Right lobe of liver (tissue), 6 donors: ENCODE measurements at places on chromosomes 5 and 9.

DNA sequence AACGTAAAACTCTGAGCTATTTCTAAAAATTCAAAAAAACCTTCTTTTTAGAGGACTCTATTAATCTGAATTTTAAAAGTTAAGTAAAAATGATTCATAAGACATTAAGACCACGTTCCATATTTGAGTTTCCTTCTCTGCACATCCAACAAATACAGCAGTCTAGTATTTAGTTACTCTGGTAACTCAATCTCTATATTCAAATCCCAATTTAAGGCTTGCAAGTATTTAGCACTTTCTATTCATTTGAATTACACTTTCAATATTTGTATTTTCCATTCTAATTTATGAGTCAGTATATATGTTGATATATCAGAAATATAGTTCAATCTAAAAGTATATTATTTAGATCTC, 17.7 kb downstream of the RFX3 start:
- no peak for DNase-seq

DNA sequence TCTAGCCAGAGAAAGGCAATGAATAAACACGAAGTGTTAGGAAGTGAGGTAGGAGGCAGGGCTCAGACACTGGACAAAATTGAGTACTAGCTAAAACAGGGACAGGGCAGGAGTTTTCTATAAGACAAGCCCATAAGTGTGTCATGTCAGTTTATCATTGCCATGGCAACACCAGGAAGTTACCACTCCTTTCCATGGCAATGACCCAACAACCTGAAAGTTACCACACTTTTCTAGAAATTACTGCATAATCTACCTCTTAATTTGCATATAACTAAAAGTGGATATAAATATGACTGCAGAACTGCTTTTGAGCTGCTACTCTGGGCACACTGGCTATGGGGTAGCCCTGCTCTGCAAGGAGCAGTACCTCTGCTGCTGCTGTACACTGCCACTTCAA, 442.5 kb upstream of the COX7C start:
- no peak for DNase-seq

GRCh38 chr5:91850031-91850430, 466.9 kb upstream of the ARRDC3 start:
- no peak for DNase-seq

DNA sequence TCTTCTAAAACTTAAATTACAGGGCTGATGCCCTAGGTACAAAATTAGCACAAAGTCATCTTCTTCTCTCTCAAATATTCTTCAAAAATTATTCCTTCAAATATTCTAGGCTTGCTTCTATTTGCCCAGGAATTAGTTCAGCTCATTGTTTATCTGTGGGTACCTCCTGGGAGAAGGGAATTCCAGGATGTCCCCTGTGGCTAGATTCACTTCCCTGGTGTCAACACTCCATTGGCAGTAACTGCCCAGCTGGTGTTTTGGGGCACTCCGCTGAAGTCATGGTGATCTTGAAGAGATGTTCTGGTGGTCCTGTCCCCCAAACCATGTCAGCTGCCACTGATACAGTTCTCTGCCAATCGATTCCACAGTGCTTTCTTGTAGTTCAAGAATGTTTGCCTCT, 26.2 kb upstream of the TGFBR1 start:
- DNase-seq = no peak

- no peak for DNase-seq
Measured at GRCh38 chr5:147411359-147412319, 98.2 kb downstream of the DPYSL3 start.

GRCh38 chr9:123866497-123866896, 63.4 kb downstream of the DENND1A start:
- no peak for DNase-seq

DNA sequence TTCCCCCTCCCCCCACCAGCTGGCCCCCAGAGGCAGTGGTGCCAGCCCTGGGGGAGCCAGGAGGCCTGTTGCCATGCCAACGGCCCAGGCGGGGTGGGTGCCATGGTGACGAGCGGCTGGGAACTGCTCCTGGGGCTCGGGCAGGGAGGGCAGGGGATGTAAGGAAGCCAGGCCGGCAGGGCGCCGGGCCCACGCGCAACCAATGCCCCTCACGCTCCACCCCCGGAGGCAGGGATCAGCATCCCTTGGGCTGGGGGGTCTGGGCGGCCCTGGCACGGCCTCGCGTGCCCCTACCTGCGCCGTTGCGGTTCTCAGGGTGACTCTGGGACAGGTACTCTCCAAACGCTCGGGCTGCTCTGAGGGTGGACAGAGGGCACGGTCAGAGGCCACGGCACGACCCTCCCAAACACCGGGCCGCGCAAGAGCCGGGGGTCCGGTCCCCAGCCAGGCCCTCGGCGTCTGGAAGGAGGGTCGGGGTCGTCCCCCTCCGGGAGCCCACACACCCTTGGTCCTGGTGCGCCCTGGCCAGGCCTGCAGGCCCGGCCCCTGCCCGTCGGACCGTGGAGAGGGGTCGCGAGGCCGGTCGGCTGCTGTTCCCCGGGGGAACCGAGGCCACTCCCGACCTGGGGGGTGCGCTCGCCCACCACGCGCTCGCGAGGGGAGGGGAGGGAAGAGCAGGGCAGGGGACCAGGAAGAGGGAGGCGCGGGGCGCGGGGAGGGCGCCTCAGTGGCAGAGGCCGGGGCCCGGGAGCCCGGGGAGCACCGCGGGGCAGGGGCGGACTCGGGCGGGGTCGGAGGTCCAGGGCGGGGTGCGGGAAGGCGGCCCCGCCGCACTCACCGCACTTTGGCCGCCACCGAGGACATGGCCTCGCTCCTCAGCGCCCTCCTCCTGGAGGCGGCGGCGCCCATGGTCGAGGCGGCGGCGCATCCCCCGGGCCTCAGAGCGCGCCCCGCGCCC, 661 bp downstream of the NSMF start:
- DNase-seq = peak; percentile 55

- DNase-seq = no peak
Measured at GRCh38 chr5:16057277-16057676, 122.3 kb downstream of the MARCHF11 start.

- no peak for DNase-seq
Measured at GRCh38 chr5:17229313-17229712, 11.9 kb downstream of the BASP1 start.

- DNase-seq = no peak
Measured at GRCh38 chr5:158033724-158034123, 174.8 kb upstream of the CLINT1 start.

DNA sequence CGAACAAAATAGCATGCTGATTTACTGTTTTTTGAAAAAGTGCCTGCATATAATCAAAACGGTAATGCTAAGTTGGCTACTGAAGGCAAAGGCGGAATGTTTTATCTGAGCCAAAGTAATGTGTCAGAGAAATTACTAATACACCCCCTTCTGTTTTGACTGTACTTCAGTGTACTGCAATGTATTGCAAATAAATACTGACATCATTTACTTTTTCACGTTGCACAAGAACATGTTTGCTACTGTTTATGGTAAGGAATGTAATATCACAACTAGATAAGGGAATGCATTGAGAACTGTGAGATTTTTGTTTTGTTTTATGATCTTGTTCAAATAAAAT, 813 bp upstream of the AGTPBP1 start:
- no peak for DNase-seq

GRCh38 chr5:169706071-169706470, 69.0 kb downstream of the DOCK2 start:
- no peak for DNase-seq
